ENCODE measurements at places on chromosomes 3 and 15.

DNA sequence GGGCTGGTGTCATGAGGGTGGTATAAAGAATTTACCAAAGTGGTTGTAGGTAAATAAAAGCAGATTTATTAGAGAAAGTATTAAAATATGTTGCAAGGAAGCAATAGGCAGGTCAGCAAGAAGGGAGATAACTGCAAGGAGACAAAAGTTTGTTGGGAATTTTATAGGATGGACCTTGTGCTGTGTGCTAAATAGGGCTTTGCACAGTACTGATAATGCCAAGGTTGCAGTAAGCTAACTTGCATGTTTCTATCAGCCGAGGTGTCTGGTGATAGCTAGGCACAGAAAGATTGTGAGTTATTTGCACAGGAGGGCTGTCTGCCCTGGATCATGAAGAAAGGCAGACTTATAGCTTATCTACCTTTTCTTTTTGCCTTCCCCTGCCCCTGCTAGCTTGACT, 102.5 kb upstream of the SPRED1 start:
- DNase-seq, result no peak

DNA sequence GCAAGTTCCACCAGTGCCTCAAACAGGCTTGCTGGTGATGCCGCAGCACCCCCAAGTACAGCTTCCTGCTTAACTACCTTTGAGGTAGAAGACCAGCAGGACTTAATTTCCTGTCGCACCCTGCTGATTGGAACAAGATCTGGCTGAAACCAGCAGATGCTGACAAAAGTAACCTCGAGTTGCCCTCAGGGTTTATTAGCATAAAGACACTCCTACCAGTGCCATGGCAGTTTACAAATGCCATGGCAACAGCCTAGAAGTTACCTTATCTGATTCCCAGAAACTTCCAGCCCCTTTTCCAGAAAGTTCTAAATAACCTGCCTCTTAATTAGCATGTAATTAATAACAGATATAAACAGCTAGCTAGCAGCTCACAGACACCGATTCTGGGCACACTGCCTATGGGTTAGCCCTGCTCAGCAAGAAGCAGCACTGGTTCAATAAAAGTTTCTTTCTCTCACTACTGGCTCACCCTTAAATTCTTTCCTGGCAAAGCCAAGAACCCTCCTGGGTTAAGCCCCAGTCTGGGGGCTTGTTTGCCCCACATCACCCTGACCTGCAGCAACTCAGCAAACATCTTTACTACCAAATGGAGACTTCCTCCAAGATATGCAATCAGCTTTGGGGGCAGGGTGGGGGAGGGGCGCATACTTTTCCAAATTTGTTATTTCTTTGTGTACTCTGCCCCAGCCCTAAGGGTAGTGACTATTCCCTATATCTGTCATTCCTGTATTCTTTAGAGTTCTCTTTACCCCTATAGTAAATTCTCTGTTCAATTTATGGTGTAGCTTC, 54.2 kb downstream of the MAP4 start:
- DNase-seq, result peak; percentile 0

DNA sequence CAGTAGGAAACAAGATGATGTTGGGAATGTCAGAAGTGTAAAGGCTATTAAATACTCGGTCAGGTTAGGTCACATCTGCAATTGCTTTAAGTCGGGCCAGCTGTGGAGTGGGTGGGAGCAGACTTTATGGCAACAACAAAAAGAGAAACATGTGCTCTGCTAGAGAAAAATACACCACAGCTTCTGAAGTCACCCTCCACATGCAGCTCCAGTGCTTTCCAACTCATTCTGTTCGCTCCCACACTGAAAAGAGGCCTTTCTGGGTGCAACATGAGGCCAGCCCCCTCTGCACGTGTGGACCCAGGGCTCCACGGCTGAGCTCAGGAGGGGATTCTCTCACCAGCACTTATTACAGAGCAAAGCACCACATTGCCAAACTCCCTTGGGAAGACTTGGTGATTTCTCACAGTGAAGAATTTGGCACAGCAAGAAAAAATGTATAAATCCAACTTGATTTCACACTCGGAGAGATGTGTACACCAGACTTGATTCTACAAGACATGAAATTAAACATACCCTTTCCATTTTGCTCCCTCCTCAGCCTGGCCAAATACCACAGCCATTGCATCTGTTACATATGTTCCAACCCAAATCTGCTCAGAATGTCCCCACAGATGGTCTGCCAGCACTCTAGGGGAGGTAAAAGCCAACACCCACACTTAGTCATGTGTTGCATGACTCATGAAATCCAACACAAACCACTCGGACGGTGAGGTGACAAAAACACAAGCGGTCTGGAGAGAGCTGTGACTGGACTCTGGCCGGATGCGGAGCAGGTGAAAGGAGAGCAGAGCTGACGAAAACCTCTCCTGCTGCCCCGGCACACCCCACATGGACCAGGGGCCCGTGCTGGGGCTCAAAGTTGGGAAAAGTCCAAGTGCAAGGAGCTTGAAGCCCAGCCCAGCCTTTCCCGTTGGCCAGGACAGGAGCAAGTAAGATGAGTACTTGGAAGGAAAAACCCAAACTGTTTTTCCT, 74.6 kb downstream of the ITGB5 start:
- DNase-seq, result no peak

DNA sequence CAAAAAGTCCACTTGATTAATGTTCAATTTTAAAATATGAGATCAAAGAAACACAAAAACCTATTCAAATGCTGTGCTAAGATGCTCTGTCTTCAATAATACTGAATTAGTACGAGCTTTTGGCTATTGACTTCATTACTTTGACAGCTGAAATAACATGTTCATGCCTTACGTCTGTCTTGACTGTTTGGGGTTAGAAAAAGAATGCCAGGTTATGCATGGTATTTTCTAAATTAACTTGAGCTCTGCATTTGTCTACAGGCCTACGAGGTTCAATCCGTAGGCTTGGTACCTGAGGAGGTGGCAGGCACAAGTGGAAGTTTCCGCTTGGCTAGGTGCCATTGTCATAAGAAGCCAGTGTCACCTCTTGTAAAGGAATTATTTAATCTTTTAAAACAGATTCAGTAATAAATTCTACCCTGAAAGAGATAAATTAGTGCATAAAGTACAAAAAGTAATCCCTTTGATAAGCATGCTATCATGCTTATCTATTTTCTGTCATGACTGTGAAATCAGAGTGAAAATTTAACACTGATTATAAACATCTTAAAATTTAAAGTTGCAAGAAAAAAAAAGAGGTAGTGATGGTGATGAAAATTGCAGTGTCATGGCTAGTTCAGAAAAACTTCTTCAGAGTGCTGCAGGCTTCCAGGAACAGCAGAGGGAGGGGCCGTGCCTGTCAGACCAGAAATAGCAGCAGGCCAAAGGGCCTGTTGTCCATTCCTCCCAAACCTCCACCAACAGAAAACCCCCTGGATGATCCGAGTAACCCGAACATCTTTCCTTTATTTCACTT, 115.7 kb downstream of the ARRDC4 start:
- no peak for DNase-seq

DNA sequence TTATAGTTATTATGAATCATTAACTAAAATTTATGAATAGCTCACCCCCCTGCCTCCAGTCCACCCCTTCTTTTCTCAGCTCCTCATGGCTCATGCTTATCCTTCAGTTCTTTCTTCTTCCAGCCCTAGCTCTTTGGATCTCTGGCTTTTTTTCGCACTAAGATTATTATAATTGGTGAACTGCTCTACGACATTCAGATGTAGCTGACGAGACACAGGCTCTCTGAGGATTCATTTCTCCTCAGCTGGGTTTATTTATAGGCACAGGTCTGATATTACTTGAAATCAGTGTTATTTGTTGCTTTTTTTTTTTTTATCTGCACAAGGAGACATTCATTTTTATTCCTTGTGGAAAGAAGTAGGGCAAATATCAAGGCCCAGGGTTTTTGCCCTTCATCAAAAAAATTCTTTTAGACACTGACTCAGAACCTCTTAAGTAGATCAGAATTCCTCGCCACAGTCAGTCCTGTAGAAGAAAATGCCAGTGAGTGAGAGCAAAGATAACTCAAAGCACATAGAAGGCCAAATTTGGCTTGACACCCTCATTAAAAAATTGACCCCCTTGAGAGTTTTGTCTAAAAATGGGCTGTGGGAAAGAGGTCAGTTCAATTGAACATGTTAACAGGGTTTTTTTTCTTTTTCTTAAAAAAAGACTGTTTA, 106.6 kb downstream of the MYH15 start:
- DNase-seq, result no peak

- no peak for DNase-seq
Measured at GRCh38 chr15:42360535-42361112, 1.3 kb downstream of the CAPN3 start.

- no peak for DNase-seq
Measured at GRCh38 chr3:43958005-43958770, 267.4 kb downstream of the ABHD5 start.

- no peak for DNase-seq
Measured at GRCh38 chr3:42476225-42477125, 26.0 kb upstream of the VIPR1 start.

- no peak for DNase-seq
Measured at GRCh38 chr3:138946663-138947494, at the start of the genes FOXL2 and FOXL2NB. Gene FOXL2 (minus strand): TSS chr3:138947137. CDS start chr3:138946722, 415 bp downstream. Gene FOXL2NB (plus strand): TSS chr3:138947217. CDS start chr3:138947365, 148 bp downstream.

- no peak for DNase-seq
Measured at GRCh38 chr3:115141033-115141757, 5.9 kb downstream of the ZBTB20 start.

GRCh38 chr3:113213896-113214587, 2.7 kb downstream of the BOC start:
- DNase-seq, result no peak

DNA sequence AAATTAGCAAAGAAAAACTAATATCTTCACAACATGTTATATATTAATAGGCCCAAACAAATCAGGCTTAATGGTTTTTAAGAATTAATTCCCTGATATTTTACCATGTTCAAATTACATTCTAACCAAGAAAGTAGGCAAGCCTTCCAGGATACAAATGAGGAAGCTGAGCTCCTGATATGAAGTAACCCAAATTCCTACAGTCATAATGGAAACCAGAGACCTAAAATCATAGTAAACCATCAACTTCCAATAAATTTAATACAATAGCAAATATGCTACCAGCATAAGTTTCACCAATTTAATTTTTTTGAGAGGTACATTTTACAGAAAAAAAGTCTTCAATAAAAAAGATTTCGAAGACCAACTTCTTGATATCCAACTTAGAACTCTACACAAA, 3.8 kb downstream of the DCBLD2 start:
- DNase-seq, result no peak

DNA sequence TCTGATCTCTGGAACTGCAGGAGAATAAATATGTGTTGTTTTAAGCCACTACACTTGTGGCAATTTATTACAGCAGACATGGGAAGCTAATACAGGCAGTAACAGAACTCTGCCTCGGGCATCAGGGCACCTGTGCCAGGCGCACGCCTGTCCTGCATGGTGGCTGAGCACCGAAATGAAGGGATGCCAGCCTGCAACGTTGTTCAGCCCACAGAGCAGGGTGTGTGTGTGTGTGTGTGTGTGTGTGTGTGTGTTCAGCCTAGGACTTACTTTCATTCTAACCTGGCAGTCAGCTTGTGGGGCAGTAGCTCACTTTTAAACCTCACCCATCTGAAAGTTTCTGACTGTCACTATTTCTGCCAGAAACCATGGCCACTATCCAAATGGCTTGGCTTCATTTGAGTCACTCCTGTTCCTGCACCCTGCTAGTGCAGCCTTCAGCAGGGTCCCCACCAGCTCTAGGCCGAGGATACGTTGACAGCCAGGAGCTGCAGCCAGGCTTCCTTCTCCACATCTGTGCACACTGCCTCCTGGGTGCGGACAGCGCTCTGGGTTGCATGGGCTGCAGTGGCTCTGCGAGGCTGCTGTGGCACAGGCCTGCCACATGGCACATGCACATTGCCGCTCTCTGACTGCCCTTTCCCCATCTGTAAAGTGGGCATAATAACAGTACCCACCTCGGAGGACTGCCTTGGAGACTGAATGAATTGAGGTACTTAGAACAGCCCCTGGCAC, 4.5 kb downstream of the UROC1 start:
- DNase-seq, result no peak

DNA sequence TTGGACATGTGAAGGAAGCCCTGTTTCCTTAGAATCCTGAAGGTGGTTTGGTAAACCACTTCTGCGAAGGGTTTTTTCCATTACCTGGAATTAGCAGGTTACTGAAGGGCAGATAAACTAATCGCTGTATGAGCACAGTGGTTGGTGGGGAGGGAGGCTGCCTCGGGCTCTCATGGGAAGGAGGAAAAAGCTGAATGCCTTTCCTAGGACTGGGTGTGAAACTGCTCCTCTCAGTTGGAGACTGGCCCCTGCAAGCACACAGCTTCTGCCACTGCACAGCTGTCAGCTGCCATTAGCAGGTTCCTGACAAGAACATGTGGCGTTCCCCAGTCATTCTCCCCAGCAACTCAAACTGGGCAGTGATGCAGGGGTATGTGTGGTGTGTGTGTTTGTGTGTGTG, 376.3 kb downstream of the GAP43 start:
- no peak for DNase-seq

- DNase-seq, result no peak
Measured at GRCh38 chr3:127847236-127847720, 25.0 kb upstream of the MGLL start.

GRCh38 chr3:114143817-114144216, 35.0 kb downstream of the DRD3 start:
- DNase-seq, result no peak

GRCh38 chr3:54905920-54906319, 21.9 kb downstream of the LRTM1 start:
- DNase-seq, result no peak

GRCh38 chr3:77370413-77370812, 330.5 kb downstream of the ROBO2 start:
- DNase-seq, result no peak

GRCh38 chr3:23430781-23431398, 227.8 kb downstream of the UBE2E2 start:
- no peak for DNase-seq

DNA sequence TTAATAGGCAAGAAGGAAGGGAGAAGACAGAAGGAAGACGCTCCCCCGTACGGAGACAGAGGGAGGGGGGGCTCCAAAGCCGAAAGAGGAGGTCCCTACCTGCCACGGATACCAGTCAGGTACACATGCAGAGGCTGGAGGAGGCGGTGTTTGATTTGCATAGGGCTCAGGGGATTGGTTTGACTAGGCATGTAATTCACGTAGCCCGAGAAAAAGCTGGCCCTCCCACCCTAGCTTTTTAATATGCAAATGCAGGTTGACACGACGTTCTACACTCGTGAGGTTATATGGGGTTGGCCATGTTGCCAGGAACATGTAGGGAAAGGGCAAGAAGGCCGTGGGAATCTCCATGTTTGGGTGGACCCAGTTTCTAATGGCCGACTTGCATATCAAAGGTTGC, 29.8 kb downstream of the ZNF592 start:
- no peak for DNase-seq

DNA sequence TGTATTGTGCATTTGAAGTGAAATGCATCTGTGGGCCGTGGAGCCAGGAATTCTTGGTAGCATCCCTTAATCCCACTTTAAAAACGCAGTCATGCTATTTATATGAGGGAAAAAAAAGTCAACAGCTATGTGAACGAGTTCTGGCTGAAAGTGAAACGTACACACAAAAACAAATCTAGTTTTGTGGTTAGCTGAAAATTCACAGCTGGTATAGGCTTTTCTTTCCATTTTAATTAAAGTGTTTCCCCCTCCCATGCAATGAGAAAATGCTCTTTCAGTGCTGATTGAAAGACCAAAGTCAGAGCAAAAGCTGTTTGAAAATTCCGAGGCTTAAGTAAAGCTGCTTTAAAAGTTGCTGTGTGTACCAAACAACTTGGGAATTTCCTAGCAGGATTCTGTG, 297.4 kb downstream of the PLCL2 start:
- no peak for DNase-seq
